ENCODE measurements at places on chromosomes 16 and 17. TPM values are rescaled to one million over a fixed set of nuclear protein-coding genes. Genes with fewer than 3 reads are reported as not detected.

The FOXC2 gene
- total RNA-seq: 1.9 TPM

The CCDC47 gene
- 118 TPM for total RNA-seq

The PRM2 gene
- not detected for total RNA-seq

The LRRC75A gene
- total RNA-seq: 5.2 TPM

The SCARF1 gene
- total RNA-seq: 61.2 TPM

The DBF4B gene
- total RNA-seq: 8.4 TPM

DNA sequence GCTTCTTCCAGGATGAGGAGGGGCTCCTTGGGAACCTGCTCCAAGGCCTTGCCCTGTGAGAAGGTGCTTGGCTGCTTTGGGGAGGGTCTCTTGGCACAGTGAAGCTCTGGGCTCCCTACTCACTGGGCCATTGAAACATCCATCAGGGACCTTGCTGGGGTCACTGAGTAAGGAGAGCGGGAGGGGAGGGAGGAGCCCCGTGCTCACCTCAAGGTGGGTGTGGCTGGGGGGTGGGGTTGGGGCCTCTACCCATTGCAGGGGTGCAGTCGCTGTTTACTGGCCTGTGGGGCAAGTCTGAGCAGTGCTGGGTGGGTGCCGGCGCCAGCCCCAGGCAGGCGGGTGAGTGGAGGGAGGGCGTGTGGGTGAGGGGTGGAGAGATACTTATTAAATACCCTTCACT, 9.9 kb downstream of the TNS4 start:
- no peak for DNase-seq
- no peak overlapping the region for H3K27ac ChIP-seq
- no peak overlapping the region for H3K4me3 ChIP-seq
- H3K36me3 ChIP-seq: no peaks in the 10 kb centered on the region
- H3K27me3 ChIP-seq: no peaks in the 10 kb centered on the region
- peaks cover 4% of the 10 kb centered on the region for H3K4me1 ChIP-seq

GRCh38 chr16:4414187-4414917, 2.0 kb downstream of the CORO7 start:
- peaks cover 44% of the 10 kb centered on the region for H3K4me1 ChIP-seq
- no peak overlapping the region for H3K4me3 ChIP-seq
- peak overlapping the region; percentile 97 for H3K27ac ChIP-seq
- no peaks in the 10 kb centered on the region for H3K27me3 ChIP-seq

DNA sequence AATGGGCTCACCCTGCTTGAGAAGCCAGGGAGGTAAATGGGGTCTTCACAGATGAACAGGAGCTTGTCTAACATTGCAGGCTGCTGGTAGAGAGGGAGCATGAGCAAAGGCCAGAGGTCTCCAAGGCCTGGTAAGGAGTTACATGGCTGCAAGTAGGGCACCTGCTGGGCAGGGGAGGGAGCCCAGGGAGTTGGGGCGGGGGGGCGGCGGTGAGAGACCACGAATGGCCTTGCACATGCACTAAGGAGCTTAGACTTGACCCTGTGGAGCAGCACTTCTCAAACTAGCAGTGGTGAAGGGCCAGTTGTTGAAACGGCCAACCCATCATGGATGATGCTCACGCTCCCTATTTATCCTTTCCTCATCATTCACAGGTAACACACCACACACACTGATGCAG, 38.4 kb downstream of the ERN1 start:
- H3K4me1 ChIP-seq: peaks cover 53% of the 10 kb centered on the region
- H3K27me3 ChIP-seq: no peaks in the 10 kb centered on the region
- no peak overlapping the region for H3K4me3 ChIP-seq
- H3K36me3 ChIP-seq: peaks cover 2% of the 10 kb centered on the region
- peak overlapping the region; percentile 51 for H3K27ac ChIP-seq

- H3K27me3 ChIP-seq: no peaks in the 10 kb centered on the region
- no peaks in the 10 kb centered on the region for H3K36me3 ChIP-seq
- H3K27ac ChIP-seq: no peak overlapping the region
- no peaks in the 10 kb centered on the region for H3K4me1 ChIP-seq
- no peak overlapping the region for H3K4me3 ChIP-seq
Observed at GRCh38 chr16:49576941-49577340, 203.3 kb downstream of the C16orf78 start.

DNA sequence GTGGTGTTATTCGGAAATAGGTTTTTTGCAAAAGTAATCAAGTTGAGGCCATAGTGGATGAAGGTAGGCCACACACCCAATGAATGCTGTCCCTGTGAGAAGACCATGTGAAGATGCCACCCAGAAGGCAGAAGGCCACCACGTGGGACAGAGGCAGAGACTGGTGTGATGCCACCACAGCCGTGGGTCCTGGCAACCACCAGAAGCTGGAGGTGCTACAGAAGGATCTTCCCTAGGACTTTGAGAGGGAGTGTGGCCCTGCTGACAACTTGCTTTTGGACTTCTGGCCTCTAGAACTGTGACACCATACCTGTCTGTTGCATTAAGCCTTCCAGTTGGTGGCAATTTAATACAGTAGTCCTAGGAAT, 49.3 kb downstream of the RMI2 start:
- H3K27ac ChIP-seq: no peak overlapping the region
- H3K27me3 ChIP-seq: no peaks in the 10 kb centered on the region
- no peak for DNase-seq
- peaks cover 11% of the 10 kb centered on the region for H3K4me1 ChIP-seq
- H3K4me3 ChIP-seq: no peak overlapping the region

DNA sequence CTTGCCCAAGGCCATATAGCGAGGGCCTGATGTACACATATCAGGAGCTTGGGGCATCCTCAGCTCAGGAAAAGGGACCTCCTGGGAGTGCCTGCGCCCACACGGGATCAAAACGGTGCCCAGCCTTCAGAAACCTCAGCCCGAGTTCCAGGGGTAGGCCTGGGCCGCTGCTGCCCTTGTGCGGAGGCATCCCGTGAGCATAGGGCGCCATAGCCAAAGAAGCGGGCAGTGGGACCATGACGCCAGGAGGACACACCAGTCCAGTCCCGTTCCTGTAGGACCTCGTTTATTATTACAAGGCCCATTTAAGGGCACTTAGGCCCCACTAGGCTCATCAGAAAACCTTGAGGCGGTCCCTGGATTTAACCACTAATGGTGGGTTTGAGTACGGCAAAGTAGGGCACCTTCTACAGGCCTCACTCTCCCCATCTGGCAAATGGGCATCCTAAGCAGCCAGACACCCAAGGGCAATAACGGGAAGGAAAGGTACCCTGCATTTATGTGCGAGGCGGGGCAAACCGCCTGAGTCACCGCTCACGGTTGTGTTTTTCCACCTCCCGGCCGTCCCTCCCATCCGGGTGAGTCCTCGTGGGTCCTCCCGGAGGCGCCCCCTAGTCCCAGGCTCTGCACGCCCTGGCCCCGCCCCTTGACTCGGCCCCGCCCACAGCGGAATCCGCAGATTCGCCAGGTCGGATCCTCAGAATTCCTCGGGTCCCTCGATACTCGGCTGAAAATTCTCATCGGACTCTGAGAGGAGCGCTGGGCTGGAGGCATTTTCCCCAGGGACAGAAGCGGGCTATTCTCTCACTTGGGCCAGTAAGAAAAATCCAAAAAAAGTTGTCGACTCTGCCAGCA, 726 bp upstream of the SETD1A start:
- H3K4me3 ChIP-seq: peak overlapping the region; percentile 95
- peaks cover 13% of the 10 kb centered on the region for H3K36me3 ChIP-seq

GRCh38 chr16:50265260-50265659, 1.1 kb upstream of the ADCY7 start:
- no peaks in the 10 kb centered on the region for H3K27me3 ChIP-seq
- no peak overlapping the region for H3K4me3 ChIP-seq
- DNase-seq: no peak

- peak overlapping the region; percentile 70 for H3K27ac ChIP-seq
- H3K4me1 ChIP-seq: peaks cover 31% of the 10 kb centered on the region
- DNase-seq: peak; percentile 79
- H3K4me3 ChIP-seq: peak overlapping the region; percentile 25
Observed at GRCh38 chr17:82848022-82848592, 8.3 kb upstream of the ZNF750 start.

DNA sequence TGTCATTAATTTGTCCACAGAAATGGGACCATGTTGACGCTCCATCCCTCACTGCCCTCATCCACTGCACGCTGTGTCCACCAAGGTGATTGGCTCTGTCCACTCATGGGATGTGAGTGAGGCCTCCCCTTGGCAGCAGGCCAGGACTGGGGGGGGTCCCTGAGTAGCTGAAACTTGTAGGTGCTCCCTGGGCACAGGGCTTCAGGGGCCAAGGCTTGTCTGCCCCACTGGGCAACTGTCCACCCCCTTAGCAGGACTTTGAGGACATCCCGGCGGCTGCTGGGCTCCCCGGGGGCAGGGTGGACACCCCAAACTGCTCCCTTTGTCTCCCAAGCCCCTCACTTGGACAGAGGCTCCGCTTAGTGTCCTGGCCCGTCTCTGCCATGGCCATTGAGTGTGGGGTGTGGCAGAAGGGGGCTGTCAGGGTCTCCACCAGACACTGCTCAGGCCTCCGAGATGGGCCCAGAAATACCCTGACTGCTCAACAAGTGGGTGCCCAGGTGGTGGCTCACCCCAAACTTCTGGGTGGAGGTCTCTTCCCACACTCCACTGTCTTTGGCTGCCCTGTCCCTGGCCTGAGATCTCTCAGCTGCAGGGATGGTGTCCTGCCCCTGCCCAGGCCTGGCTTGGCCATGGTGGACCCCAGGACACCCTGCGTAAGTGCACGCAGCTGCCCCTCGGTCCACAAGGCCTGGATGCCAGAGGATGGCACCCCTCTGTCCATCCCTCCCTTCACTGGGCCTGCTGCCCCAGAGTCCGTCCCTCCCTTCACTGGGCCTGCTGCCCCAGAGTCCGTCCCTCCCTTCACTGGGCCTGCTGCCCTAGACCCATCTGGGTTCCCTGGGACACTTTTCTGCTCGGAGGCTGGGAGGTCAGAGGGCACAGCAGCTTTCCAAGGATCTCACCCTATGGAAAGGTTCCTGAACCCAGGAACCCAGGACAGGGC, 2.9 kb upstream of the RAB40C start:
- DNase-seq: no peak
- peaks cover 36% of the 10 kb centered on the region for H3K4me1 ChIP-seq
- H3K36me3 ChIP-seq: peaks cover 4% of the 10 kb centered on the region
- no peaks in the 10 kb centered on the region for H3K27me3 ChIP-seq
- no peak overlapping the region for H3K4me3 ChIP-seq

DNA sequence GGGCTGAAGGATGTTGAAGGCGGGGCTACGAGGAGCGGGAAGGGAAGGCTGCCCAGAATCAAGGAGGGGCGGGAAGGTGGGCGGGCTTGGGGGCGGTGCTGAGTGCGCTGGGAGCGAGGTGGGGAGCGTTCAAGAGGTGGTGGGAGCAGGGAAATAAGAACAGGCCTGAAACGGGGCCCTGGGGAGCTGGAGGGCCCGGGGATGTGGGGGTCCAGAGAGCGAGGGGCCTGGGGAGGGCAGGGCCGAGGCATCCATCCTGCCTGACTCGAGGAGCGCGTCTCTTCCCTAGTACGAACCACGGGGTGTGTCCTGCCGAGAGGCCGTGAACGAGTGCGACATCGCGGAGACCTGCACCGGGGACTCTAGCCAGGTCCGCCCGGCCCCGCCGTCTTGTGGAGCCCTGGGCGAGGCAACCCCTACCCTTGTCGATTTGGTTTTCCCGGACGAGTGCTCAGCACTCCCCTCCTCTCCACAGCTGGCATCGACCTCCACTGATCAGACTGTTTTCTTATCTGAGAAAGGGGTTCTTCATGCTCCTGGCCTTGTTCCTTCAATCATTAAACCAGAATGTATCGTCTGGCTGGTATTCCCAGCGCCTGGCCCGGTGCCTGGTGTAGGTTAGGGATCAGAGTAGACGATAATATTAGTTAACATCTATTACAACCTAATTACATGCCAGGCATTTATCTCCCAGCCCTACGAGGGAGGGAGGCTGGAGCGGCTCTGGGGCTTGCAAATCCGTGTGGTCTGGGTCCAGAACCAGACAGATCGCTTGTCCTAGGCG, 17.2 kb downstream of the ADAM11 start:
- H3K4me1 ChIP-seq: peaks cover 41% of the 10 kb centered on the region
- no peaks in the 10 kb centered on the region for H3K27me3 ChIP-seq
- no peaks in the 10 kb centered on the region for H3K36me3 ChIP-seq
- peak overlapping the region; percentile 24 for H3K27ac ChIP-seq

DNA sequence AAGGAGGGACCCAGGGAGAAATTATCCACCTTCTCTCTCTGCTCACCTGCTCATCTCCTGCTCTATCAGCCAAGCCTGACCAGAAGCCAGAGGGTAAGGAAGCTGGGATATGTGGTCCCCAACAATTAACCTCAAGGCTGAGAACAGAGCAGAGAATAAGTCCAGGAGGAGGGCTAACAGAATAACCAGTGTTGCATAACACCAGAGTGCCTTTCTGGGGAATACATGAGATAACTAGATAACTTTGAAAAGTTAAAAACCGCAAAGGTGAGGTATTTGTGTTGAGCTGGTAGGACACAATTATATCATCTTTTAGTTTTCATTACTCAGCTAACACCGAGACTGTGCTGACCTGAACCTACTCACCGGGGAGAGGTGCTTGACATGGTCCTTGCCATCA, 180.8 kb downstream of the SALL1 start:
- no peak overlapping the region for H3K27ac ChIP-seq
- DNase-seq: no peak
- no peaks in the 10 kb centered on the region for H3K27me3 ChIP-seq
- no peaks in the 10 kb centered on the region for H3K4me1 ChIP-seq

- H3K4me3 ChIP-seq: no peak overlapping the region
- no peak overlapping the region for H3K27ac ChIP-seq
- no peaks in the 10 kb centered on the region for H3K36me3 ChIP-seq
- peaks cover 5% of the 10 kb centered on the region for H3K4me1 ChIP-seq
- no peaks in the 10 kb centered on the region for H3K27me3 ChIP-seq
Observed at GRCh38 chr17:81120149-81120484, 45.2 kb upstream of the PVALEF start.

GRCh38 chr17:65117384-65118035, 19.7 kb upstream of the RGS9 start:
- no peaks in the 10 kb centered on the region for H3K36me3 ChIP-seq
- H3K4me3 ChIP-seq: no peak overlapping the region
- DNase-seq: no peak
- no peaks in the 10 kb centered on the region for H3K27me3 ChIP-seq

DNA sequence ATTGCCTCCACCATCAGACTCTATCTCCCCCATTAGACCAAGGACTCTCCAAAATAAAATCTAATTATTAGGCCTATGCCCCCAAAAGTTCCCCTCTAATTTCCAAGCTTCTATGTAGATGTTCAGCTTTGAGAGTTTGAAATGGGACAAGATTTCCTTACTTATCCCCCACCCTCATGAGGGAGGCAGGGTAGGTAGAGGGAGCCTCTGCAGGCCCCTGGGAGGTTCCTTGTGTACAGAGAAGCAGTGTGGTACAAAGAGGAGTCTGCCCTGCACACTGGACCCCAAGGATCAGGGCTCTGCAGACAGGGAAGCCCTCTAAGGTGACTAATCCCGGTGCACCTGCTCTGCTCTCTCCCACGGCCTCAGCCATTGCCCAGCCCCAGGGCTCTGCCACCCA, 2.5 kb downstream of the KRT17 start:
- H3K27me3 ChIP-seq: no peaks in the 10 kb centered on the region
- H3K36me3 ChIP-seq: no peaks in the 10 kb centered on the region
- no peak overlapping the region for H3K4me3 ChIP-seq
- no peak overlapping the region for H3K27ac ChIP-seq
- no peak for DNase-seq

GRCh38 chr17:1298606-1299005, 19.1 kb downstream of the TRARG1 start:
- peaks cover 7% of the 10 kb centered on the region for H3K27me3 ChIP-seq
- peaks cover 7% of the 10 kb centered on the region for H3K4me1 ChIP-seq

GRCh38 chr17:73546114-73546513, 98.1 kb downstream of the SDK2 start:
- no peak overlapping the region for H3K27ac ChIP-seq
- no peaks in the 10 kb centered on the region for H3K36me3 ChIP-seq
- DNase-seq: no peak
- no peak overlapping the region for H3K4me3 ChIP-seq
- H3K4me1 ChIP-seq: no peaks in the 10 kb centered on the region

GRCh38 chr16:78096386-78096785, 3.1 kb upstream of the WWOX start:
- no peaks in the 10 kb centered on the region for H3K27me3 ChIP-seq
- H3K36me3 ChIP-seq: no peaks in the 10 kb centered on the region
- H3K27ac ChIP-seq: no peak overlapping the region
- no peak overlapping the region for H3K4me3 ChIP-seq

Measured in upper lobe of left lung (tissue), 6 donors.